DMS53 (cell line): ENCODE measurements at places on chromosomes 6 and 20.

GRCh38 chr6:41463062-41463930 is 82.9 kb upstream of the FOXP4 start:
- peak; percentile 63 for DNase-seq

DNA sequence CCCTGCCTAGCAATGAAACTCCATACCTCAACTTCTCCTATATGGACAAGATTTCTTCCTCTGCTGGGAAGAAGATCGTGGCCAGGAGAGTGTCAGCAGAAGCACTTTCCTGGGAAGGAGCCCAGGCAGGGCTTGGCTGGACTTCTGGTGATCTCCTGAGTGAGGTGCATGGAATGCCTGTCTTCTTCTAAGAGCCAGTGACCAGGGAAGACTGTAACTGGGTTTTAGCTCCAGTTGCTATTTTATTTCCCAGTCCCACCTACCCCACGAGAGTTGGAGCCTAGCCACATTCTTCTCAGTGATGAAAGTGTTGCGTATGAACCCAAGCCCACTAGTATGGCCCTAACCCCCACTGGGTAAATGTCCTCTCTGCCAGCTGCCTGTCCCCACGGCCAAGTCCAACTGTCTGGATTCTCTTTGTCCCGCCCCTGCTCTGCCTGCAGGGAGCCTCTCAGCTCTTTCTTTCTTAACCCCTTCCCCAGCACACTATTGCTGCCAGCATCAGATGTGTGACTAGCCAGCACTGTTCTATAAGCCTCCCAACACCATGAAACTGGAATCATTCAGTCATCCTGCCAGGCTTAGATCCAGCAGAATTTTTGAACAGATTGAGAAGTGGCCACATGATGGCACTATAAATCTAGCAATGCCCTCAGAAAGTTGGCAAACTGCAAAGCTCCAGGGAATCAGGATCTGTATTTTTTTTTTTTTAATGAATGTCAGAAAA is 69.8 kb upstream of the FAM184A start:
- peak; percentile 62 for DNase-seq

DNA sequence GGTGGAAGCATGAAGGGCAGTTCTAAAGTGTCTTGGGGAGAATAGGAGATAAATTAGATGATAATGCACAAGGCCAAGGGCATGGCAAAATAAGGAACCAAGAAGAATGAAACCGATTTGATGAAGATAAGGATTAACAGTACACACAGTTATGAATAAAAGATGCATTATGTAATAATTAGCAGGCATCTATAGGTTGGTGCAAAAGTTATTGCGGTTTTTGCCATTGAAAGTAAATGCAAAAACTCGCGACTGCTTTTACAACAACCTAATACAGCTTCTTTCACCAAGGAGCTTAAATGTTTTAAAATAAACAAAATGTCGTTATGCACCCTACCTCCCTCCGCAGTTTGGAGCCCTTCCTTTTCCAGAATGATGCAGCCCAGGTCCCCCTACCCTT is 29.0 kb downstream of the MAS1 start:
- DNase-seq = no peak

DNA sequence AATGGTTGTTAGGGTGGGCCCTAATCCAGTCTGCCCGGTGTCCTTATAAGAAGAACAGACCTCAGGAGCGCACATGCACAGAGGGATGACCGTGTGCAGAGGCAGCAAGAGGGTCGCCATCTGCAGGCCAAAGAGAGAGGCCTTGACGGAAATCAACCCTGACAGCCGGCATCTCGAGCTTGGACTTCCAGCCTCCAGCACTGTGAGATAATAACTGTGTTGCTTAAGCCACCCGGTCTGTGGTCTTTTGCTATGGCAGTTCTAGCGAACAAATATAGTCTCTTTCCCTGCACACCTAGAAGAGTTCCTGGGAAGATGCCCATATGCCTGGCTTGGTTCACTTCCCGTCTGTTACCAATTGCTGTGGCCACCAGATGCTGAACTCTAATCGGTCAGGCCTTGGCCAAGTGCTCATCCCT is 35.3 kb upstream of the PTGIS start:
- DNase-seq = peak; percentile 52

DNA sequence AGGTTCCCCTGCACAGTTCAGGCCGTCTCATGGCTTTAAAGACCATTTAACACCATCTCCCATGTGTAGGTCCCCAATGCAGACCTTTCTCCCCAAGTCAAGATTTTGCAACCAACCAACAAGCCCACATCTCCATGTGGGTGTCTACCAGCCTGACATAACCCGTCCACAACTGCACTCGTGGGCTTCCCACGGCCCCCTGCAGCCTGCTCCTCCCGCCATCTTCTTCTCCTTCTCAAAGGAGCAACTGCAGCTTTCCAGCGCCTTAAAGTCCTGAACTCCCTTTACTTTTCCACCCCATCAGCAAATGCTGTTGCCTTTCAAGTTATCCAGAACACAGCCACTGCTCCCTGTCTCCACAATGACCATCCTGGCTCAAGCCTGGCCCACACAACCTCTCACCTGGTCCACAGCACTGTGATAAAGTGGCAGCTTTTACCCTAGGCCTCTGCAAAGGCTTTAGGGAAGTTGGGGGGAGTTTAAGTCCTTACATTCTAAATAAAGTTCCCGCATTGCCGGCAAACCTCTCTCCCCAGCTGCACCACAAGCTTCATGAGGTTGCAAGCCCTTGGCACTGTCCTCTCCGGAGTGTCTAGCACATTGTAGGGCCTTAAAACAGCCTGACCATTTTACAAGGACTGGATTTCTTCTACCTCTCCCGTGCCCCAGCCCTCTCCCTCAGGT is 140.5 kb downstream of the PREX1 start:
- no peak for DNase-seq

- no peak for DNase-seq
Observed at GRCh38 chr6:167973148-167973885, 24.2 kb upstream of the KIF25 start.

GRCh38 chr6:145428706-145429105 is 306.6 kb downstream of the EPM2A start:
- DNase-seq = no peak

- DNase-seq = no peak
Observed at GRCh38 chr6:37155394-37156312, 14.3 kb upstream of the PIM1 start.

DNA sequence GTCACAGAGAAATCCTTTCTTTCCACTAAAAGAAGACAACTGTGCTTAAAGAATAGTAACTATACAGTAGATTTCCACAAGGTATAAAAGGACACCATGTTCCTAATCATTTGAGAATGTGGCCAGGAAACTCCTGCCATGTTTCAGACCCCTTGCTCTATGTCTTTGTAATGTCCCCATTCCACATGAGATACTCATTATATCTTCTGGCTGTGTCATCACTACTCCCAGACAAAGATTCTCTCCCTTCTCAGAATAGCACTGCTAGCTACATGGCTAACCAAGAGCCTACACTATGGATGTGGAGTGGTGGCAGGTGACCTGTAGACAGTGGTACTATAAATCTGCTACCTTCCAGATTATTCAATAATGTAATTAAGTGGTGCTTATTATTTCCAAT is 218.1 kb upstream of the MCHR2 start:
- DNase-seq = no peak

GRCh38 chr6:142637624-142638351 is 307.2 kb downstream of the HIVEP2 start:
- DNase-seq = no peak

- DNase-seq = no peak
Observed at GRCh38 chr6:87724983-87725811, 23.2 kb upstream of the AKIRIN2 start.

GRCh38 chr6:28090917-28091586 is 10.7 kb downstream of the ZNF165 start:
- no peak for DNase-seq

GRCh38 chr6:137799950-137800568 is 67.0 kb upstream of the TNFAIP3 start:
- peak; percentile 67 for DNase-seq

DNA sequence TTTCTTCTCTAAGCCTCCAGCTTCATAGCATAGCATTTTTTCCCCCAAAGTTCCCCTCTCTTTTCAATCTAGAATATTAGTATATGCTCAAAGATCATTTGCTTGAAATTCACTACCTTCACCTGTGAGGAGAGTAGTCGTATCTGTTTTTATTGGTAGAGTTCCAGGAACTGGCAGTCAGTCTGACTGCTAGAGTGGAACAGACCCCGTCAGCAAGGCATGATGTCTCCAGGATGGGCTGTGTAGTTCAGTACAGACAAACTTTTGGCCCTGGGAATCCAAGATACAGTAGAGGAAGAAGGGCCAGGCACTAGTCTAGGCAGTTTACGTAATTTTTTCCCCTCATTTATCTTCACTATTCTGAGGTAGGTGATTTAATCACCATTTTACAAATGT is 29.1 kb downstream of the RALY start:
- DNase-seq = no peak

GRCh38 chr20:16262594-16262993 is 310.7 kb downstream of the KIF16B start:
- DNase-seq = no peak

GRCh38 chr6:113750151-113750855 is 106.8 kb upstream of the MARCKS start:
- DNase-seq = no peak

GRCh38 chr6:24963339-24963738 is 27.6 kb upstream of the RIPOR2 start:
- no peak for DNase-seq
